ENCODE measurements at places on chromosomes 16 and 17.

DNA sequence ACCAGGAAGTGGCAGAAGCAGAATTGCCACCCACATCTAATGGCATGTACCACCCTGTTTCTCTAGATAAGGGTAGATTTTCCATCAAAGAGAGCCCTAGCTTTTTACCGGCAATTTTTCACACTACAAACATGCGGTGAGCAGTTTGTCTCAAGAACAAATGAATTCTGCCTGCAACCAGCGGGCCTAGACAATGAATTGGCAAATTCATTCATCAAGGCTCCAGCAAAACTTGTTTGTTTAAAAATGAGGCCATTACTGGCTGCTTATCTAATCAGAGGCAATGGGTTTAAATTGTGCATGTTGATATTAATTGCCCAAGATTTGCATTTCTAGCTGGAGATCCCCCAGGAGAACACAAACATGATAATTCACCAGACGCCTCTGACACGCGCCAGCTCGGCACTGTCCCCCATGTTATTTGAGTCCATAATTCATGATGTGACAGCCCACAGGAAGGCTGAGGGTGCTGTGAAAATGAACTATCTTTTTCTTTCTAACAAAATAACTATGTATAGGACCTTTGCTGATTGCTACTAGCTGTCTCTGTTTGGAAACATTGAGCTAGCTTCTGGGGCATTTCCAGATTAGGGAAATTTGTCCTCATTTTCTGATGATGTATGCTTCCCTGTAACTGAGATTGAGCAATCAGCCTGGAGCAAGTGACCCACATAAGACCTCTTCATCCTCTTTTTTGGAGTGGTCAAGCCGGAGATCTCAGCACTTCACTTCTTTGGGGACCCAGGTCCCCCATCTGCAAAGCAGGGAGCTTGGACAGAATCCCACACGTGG is 80.8 kb downstream of the CNGB1 start:
- DNase-seq: no peak

GRCh38 chr16:85696781-85697180 is 8.0 kb upstream of the GINS2 start:
- DNase-seq: no peak

- DNase-seq: no peak
Measured at GRCh38 chr17:27577121-27577761, 53.7 kb upstream of the LGALS9 start.

DNA sequence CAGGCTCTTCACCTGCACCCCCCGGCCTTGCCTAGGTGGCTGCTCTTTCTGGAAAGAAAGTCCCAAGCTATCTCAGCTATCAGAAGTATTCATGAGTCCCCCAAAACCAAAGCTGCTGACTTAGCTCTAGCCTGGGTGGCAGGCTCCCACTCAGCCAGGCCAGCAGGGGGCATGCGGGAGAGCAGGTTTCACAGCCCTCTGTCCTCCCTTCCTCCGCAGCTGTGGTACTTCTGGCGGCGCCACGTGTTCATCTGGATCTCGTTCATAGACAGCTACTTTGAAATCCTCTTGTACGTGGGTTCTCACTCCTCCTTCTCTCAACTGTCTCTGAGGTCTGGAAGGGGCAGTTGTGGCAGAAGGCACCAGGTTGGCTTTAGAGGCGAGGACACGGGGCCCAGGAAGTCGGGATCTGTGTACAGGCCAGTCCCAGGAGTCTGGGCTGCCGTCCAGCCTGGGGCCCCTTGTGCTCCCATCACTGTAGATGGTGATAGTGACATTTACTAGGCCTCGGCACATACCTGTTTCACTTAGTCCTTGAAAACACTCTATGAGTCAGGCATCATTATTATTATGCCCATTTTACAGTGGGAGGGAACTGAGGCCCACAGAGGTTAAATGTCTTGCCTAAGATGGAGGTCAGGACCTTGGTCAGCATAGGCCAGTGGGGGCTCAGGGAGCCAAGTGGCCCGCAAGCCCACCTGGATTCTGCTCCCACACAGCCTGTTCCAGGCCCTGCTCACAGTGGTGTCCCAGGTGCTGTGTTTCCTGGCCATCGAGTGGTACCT is 12.9 kb downstream of the TRPV2 start:
- DNase-seq: peak; percentile 33

- DNase-seq: no peak
Measured at GRCh38 chr16:56263711-56264608, 72.7 kb downstream of the GNAO1 start.

- DNase-seq: no peak
Measured at GRCh38 chr16:89099905-89100304, 6.3 kb downstream of the ACSF3 start.

GRCh38 chr17:17015230-17015629 is 27.0 kb upstream of the MPRIP start:
- DNase-seq: no peak

GRCh38 chr17:62824290-62825131 is 16.4 kb upstream of the MARCHF10 start:
- DNase-seq: no peak

GRCh38 chr16:17397499-17397891 is 73.3 kb downstream of the XYLT1 start:
- no peak for DNase-seq

GRCh38 chr16:84911486-84912216 is 91.9 kb downstream of the CRISPLD2 start:
- DNase-seq: no peak

- no peak for DNase-seq
Measured at GRCh38 chr16:66926171-66926947, 1.0 kb upstream of the RRAD start.

DNA sequence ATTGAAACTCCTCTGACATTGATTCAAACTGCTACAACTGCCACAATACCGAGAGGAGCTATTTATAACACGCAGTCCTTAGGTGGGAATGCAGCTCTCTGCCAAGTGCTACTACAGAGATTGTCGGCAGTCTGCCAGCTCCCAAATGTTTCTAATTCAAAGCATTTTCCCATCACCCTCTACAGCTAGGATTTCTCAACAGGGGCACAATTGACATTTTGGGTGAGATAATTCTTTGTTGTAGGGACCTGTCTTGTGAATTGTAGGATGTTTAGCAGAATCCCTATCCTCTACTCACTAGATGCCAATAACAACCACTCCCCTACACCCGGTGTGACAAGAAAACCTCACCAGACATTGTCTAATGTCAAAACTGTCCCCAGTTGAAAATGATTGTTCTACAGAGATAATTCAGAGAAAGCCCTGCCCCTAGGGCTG is 7.8 kb upstream of the N4BP1 start:
- no peak for DNase-seq

- no peak for DNase-seq
Measured at GRCh38 chr16:80375973-80376372, 164.8 kb upstream of the DYNLRB2 start.

- DNase-seq: no peak
Measured at GRCh38 chr17:78397681-78398101, 19.2 kb downstream of the PGS1 start.

- no peak for DNase-seq
Measured at GRCh38 chr17:41870627-41871026, 5.4 kb upstream of the KLHL11 start.

- DNase-seq: no peak
Measured at GRCh38 chr17:77364381-77364911, 223.7 kb downstream of the SEC14L1 start.

GRCh38 chr16:7805686-7806396 is 473.2 kb downstream of the RBFOX1 start:
- DNase-seq: no peak

DNA sequence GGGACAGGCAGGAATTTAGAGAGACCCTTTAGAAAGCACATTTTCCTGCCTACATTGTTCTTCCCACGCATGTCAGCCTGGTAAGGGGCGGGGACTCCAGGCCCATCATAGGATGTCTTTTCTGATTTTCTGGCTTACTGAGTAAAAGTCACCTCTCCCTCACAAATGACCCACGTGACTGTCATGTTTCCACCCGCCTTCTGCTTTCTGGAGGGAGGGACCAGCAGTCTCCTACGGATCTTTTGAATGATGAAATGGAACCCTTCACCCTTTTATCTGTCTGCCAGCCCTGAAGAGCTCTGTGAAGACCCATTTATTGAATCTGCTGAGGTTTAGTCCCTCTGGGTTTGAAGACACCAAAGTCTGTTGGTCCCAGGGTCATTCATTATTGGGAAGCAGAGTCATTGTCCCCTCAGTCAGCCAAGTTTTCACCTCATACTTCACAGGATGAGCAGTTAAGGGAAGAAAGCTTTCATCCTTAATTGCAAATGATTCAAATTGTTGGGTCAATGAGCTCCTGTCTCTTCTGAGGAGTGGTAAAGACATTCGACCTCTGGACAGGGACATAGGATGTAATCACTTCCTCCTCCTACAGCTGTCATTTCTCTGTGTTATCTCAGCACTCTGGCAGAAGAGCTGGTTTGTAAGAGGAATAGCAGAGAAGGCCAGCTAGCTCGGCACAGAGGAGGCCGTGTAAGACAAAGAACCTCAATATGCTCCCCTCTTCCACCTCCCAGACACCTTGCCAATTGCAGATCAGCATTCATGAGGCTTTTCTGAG is 446.1 kb downstream of the HS3ST3B1 start:
- DNase-seq: no peak

All from T-cell (primary cell).